Mucosa of descending colon (tissue), 3 donors: ENCODE measurements at places on chromosomes 7 and 10. TPM values are rescaled to one million over a fixed set of nuclear protein-coding genes. Genes with fewer than 3 reads are reported as not detected.

Gene SKIDA1
- 0.34 TPM for total RNA-seq

Gene MRM2
- total RNA-seq: 18.8 TPM

Gene PHKG1
- total RNA-seq: 0.58 TPM

Gene SPDYE18
- total RNA-seq: 0.76 TPM

Gene CDHR1
- 169 TPM for total RNA-seq

Gene ZNF488
- total RNA-seq: 1.4 TPM

Gene ARID5B
- total RNA-seq: 34.1 TPM

Gene ZPBP
- total RNA-seq: not detected

Gene PRPS1L1
- total RNA-seq: not detected

Gene PNLIPRP2
- total RNA-seq: 2.8 TPM

Gene CYP3A5
- total RNA-seq: 73.8 TPM

Gene MACC1
- 9.8 TPM for total RNA-seq

Gene DENND2A
- 10.1 TPM for total RNA-seq

Gene OR2A5
- total RNA-seq: not detected
